Vagina (tissue), 2 donors: ENCODE measurements at places on chromosomes 1 and 21.

DNA sequence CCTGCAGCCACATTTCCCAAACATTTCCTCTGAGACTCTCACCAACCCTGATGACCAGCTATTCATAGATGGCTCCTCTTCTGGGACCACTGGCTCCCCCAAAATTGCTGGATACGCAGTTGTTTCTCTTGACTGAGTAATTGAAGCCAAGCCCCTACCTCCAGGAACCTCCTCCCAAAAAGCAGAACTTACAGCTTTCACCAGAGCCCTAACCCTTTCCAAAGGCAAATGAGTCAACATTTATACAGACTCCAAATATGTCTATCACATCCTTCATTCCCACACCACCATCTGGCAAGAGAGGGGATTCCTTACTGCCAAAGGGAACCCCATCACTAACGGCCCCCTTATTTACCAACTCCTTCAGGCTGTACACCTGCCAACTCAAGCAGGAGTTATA lies 20.3 kb upstream of the CA6 start:
- no peak for DNase-seq

GRCh38 chr1:167762061-167762746 lies 40.4 kb downstream of the MPZL1 start:
- DNase-seq = no peak

DNA sequence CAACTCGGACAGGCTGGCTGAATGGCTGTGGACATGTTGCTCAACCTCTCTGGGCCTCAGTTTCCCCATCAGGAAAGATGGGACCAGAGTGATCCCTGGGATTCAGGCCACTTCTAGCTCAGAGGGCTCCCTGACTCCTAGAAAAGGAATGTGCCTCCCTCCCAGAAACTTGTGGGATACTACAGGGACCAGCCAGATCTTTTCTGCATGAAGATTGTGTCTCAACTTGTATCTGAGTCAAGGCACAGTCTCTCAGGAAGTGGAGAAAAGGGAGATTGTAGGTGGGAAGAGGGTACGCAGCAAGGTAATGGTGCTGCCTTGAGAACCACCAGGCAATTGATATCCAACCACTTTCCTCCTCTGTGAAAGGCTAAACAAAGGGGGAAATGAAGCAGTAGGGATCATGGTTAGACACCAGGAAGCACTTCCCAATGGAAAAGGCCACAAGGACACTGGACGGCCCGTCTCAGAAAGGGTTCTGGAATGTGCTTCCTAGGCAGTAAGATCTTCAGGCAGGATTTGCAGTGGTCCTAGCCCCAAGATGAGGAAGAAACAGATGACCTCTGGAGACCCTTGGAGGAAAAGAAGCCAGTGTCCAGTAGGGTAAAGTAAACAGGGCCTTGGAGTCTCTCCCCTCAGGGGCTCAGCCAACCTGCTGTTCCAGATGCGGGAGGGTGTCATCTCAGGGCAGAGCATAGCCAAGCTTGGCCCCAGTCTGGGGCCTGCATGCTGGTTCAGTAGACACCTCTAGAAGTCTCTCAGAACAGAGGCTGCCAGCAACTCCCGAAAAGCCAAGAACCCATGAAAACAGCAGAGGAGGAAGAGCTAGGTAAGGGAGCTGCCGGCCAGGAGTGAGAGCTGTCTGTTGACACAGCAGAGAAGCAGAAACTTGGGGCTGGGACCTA lies 16.8 kb downstream of the IFFO2 start:
- no peak for DNase-seq

- no peak for DNase-seq
Observed at GRCh38 chr1:16145662-16146278, 10.1 kb downstream of the EPHA2 start.

DNA sequence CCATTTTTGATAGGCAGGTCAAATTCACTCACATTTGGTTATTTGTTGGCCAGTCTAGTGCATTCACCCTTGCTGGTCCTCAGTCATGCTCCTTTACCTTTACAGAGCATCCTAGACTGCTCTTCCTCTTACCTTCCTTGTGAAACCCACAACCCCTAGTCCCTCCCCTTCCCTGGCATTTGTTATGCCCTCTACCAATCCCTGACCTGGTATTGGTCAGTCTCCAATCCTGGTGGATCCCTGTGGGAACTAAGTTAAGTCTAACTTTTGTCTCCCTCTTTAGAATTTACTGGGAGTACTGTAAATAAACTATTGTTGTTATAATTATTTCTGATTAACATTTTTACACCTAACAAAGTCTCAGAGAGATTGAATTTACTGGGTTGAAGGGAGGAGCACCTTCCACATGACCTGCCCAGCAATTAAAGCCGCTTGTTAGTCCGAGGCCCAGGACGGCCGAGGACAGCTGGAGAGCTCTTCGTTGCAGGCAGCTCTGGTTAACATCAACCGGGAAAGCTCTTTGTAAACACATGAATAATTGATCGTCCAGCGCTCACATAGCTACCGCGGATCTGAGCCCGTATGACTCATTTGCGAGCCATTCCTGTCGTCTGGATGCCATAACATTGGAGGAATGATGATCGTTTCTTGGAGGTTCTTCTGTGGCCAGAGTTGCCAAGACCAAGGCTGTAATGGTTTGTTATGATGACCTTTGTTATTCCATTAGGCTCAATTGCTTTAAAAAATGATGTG lies 31.9 kb downstream of the MTARC1 start:
- peak; percentile 84 for DNase-seq

DNA sequence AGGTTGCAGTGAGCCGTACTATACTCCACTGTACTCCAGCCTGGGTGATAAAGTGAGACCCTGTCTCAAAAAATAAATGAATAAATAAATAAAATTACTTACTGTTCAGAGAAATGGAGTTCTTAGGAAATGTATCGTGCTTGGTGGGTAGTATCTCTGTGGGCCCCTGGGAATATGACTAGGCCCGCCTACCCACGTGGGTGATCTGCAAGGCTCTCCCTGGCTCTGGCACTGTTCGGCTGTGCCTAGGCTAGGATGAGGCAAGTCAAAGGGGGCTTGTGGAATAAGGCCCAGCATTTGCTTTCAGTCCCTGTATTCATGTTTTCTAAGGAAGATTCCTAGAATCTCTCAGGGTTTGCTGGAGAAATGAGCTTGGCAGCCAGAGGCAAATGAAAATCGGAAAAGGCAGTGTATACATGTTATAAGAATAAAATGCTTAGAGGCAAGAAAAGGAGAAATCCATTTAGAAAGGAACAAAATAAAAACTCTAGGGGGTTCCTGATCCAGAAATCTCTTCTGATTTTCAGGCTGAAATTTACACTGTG lies 4.5 kb upstream of the CSRP1 start:
- DNase-seq = no peak

DNA sequence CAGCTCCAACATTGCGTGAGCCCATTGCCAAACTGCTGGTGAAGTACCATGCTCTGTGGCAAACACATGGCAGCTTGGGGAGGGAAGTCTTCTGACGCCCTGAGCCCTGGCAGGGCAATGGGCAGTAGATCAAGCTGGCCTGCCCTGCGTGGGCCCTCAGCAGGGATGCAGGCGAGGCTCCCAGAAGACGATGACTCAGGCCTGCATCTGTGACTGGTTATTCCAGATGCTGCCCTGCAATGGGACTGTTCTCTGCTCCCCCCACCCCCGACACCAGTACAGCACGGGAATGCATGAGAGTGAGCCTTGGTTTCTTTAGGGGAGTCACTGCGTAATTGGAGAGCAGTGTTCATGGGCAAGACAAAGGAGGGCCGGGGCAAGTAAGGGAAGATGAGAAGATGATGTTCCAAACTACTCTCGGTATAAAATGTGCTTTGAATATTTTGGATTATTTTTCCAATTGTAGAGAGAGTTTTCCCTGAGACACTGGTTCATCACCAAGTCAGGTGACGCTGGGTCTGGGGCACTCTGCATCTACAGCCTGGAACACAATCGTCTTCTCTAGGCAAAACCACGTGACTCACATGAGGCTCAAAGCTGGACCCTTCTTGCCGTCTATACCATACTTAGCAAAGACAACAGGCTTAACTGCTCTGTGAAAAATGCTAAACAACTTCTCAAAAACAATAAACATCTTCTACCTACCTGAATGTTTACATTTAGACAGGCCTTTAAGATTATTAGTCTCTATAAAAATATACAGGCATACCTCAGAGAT lies 9.0 kb upstream of the C1orf198 start:
- no peak for DNase-seq

GRCh38 chr1:199448646-199449045 lies 578.9 kb upstream of the NR5A2 start:
- DNase-seq = no peak

DNA sequence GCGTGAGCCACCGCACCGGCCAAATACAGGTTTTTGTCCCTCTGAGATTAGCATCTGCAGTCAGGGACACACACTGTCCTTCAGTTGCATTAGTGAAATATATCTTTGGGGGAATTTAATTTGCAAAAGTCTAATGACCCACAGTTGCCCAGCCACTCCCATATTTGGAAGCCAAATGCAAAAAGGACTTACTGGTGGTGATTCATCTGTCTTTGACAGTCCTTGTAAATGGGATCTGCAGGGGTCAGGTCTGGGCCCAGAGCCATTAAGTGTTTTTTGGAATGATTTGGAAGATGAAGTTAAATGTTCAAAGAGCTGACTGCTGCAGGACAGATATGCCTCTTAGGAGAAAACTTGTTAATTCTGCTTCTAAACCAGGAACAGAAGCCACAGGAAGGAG lies 44.6 kb upstream of the DNASE2B start:
- DNase-seq = no peak
